ENCODE measurements at places on chromosomes 3 and 15.

GRCh38 chr3:74410276-74410941 lies 204.1 kb downstream of the CNTN3 start:
- DNase-seq: no peak

- no peak for DNase-seq
Observed at GRCh38 chr15:42349186-42349585, 10.1 kb upstream of the CAPN3 start.

- DNase-seq: no peak
Observed at GRCh38 chr3:153658136-153658535, 463.1 kb upstream of the ARHGEF26 start.

DNA sequence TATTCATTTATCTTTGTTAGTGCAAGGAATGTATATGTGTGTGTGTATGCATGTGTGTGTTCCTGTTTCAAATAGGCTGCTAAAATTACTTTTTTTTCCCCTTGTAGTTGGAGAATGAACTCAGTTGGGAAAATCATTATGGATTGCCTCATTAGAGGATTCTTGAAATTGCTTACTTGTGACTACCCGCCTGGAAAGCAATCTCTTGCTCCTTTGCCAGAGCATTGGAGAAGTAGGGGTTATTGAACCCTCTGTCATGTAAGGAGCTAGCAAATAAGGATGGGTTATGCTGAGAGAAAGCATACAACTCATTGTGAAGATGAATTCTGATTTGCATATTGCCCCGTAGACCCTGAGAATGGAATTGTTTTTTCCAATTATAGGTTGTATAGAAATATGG lies 474.5 kb downstream of the CADM2 start:
- no peak for DNase-seq

- no peak for DNase-seq
Observed at GRCh38 chr3:47083786-47084185, 80.1 kb downstream of the SETD2 start.

GRCh38 chr3:54897028-54897711 lies 30.7 kb downstream of the LRTM1 start:
- no peak for DNase-seq

DNA sequence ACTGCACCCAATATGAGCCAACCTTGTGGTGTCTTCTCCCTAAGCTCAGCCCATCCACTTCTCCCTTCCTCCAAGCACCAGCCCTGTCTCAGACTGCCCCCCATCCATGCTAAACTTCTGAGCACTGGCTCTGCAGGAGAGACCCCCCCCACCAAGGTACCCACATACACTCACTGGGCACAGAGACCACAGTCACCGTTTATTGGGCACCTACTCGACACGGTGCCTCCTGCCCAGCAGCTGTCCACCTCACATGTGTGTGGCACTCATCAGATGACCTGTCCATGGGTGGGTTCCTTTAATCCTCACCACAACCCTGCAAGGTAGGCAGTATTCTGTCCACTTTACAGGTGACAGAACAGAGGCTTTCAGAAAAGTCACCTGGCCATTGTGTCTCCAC lies 22.3 kb upstream of the SFMBT1 start:
- DNase-seq: no peak

- no peak for DNase-seq
Observed at GRCh38 chr3:109364088-109364487, 26.7 kb upstream of the DPPA4 start.

- DNase-seq: no peak
Observed at GRCh38 chr3:112781599-112781998, 65.1 kb downstream of the CD200R1L start.

DNA sequence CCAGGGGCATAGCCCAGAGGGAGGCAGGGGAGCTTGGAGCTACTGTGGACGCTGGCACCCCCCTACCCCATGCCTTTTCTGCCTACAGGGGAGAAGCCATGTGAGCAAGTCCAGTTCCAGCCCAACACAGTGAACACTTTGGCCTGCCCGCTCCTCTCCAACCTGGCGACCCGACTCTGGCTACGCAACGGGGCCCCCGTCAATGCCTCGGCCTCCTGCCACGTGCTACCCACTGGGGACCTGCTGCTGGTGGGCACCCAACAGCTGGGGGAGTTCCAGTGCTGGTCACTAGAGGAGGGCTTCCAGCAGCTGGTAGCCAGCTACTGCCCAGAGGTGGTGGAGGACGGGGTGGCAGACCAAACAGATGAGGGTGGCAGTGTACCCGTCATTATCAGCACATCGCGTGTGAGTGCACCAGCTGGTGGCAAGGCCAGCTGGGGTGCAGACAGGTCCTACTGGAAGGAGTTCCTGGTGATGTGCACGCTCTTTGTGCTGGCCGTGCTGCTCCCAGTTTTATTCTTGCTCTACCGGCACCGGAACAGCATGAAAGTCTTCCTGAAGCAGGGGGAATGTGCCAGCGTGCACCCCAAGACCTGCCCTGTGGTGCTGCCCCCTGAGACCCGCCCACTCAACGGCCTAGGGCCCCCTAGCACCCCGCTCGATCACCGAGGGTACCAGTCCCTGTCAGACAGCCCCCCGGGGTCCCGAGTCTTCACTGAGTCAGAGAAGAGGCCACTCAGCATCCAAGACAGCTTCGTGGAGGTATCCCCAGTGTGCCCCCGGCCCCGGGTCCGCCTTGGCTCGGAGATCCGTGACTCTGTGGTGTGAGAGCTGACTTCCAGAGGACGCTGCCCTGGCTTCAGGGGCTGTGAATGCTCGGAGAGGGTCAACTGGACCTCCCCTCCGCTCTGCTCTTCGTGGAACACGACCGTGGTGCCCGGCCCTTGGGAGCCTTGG lies 5.6 kb downstream of the CIB1 start:
- no peak for DNase-seq

DNA sequence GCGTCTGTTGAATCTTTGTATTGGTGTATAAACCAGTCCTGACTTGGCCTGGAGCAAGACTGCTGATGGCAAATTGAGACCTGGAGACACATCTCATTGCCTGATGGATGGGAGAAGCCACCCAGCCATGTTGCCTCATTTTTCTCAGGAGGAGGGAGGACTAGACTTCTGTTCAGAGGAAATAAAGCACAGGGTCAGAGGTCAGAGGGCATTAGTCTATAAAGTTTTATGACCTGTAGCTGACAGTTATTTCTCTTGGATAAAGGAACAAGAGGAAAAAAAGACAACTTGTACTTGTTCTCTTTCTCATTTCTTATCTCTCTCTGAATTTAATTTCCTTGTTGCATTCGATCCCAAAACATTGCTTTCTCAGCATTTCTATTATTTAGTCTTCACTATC lies 775.9 kb downstream of the SQOR start:
- no peak for DNase-seq

DNA sequence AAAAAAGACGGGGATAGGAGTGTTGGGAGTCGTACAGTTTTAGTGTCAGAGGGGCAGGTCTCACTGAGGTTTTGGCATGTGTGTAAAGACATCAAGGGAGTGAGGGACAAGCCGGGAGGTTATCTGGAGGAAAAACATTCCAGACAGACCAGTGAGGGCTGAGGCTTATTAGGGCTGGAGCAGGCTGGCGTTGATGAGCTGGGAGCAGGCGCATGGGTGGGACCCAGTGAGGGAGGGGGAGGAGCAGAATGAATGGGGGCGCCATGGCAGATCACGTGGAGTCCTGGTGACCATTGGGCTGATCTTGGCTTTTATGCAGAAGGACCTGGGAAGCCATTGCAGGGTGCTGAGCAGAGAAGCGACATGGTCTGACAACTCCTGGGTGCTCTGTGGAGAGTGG lies 180.2 kb downstream of the SLCO3A1 start:
- no peak for DNase-seq

- DNase-seq: no peak
Observed at GRCh38 chr15:90033448-90033847, 32.3 kb downstream of the ZNF710 start.

- DNase-seq: no peak
Observed at GRCh38 chr3:46091741-46092701, 64.7 kb upstream of the XCR1 start.

DNA sequence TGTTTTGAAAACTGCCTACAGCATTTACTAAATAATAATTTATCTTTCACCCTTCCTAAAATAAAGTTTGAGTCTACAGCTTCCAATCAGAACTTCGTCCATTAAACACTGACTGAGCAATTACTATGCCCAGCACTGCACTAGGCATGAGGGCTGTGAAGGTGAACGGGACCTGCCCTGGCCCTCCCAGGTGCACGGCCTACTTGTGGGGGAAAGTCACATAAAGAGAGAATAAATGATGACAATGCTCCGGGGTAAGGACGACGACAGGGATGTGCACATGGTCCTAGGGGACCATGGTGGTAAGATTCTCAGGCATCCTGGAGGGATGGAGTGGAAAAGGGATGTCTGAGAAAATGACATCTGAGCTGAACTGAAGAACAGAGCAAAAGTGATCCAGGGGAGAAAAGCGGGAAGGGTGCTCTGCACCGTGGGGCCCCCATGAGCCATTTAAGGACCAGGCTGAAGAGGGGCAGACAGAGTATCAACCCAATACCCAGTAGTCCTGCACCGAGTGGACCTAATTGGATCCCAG lies 11.5 kb downstream of the PLA2G4F start:
- DNase-seq: no peak

- no peak for DNase-seq
Observed at GRCh38 chr3:155946178-155946577, 75.7 kb downstream of the GMPS start.

- DNase-seq: no peak
Observed at GRCh38 chr3:124882816-124883747, 4.1 kb downstream of the ITGB5 start.

DNA sequence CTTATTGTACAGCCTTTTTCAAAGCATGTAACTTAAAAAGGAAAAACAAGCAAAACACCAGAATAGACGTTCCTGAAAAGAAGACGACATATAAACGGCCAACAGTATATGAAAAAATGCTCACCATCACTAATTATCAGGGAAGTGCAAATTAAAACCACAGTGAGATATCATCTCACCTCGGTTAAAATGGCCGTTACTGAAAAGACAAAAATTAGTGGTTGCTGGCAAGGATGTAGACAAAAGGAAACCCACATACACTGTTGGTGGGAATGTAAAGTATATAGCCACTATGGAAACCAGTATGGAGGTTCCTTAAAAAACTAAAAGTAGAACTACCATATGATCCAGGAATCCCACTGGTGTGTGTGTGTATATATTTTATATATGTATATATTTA lies 64.5 kb upstream of the MLF1 start:
- no peak for DNase-seq

DNA sequence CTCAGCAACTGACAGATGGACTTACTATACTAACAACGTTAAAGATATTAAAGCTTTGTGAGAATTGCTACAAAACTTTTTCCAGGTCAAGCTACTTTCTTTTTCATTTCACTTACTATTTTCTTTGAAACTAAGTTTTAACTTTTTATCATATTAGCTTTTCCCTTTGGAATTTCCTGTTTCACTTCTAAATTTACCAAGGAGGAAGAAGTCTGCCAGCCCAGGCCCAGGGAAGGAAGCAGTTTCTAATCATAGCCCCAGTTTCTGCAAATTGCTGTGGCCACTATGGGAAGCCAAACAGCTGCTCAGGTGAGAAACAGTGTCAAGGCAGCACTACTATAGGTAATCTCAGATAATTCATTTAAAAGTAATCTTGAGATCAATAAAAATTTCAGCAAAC lies 18.4 kb downstream of the CYFIP1 start:
- DNase-seq: no peak

- no peak for DNase-seq
Observed at GRCh38 chr3:30357897-30358296, 248.5 kb upstream of the TGFBR2 start.

DNA sequence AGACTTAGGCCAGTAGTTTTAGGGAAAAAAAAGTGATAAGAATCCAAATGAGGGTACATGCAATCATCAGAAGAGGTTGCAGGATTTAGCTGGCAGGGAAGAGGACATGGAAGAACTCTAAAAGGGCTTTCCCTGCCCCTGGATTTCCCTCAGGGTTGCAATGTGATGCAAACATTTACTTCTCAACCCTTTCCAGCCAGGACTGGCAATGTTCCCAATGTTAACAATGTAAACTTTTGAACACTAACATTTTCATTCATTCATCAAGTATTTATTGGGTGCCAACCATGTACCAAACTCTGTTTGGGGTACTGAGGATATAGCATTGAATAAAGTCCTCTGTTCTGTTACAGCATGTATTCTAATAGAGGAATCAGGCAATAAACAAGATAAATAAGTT lies 349.4 kb upstream of the LRRC3B start:
- no peak for DNase-seq

Measured in stimulated activated CD8-positive, alpha-beta memory T cell treated with anti-CD3 and anti-CD28 coated beads, Interleukin-15, amount 100 ng/mL, for 4 hours (primary cell).